ENCODE measurements at places on chromosomes 2 and 18.
A peak's percentile ranks its signal among the peaks of the same experiment; 100 is the strongest.

- no peak for DNase-seq
These were observed 120.0 kb downstream of the FMNL2 start for GRCh38 chr2:152454960-152455359.

DNA sequence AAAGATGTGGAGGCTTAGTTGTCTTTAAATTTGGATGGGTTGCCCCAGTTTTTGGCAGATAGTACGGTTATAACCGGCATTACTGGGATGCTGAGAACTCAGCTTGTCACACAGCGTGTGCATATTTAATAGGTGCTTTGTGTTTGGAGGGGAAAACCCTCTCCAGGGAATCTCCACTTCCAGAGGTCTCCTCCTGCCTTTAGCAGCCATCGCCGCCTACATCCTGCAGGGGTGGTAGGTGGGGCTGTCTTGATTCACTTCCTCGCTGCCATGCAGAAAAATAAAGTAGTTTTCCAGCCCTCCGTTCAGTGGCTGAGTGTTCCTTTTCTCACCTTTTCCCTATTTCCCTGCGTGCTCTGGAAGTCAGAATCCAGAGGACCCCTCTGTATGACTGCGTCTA, 76.4 kb downstream of the ITGB1BP1 start:
- DNase-seq: no peak

- peak; percentile 74 for DNase-seq
These were observed 64.0 kb upstream of the CABLES1 start for GRCh38 chr18:23071285-23071684.

DNA sequence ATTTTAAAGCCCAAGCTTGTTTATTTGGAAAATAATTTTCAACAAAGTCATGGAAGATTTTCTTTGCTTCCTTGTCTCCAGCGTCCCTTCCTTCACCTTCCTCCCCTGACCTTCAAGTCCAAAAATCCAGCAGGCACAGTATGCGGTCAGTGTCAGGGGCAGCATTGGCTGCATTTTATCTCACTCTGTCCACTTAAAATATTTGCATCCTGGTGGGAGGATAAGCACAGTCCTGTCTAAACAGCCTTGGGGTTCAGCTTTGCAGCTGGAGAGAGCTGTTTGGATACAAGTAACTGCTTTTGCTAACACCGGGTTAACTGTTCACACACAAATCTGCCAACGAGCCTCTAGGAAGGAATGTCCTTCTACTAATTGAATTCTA, 318.1 kb downstream of the PDE11A start:
- no peak for DNase-seq

DNA sequence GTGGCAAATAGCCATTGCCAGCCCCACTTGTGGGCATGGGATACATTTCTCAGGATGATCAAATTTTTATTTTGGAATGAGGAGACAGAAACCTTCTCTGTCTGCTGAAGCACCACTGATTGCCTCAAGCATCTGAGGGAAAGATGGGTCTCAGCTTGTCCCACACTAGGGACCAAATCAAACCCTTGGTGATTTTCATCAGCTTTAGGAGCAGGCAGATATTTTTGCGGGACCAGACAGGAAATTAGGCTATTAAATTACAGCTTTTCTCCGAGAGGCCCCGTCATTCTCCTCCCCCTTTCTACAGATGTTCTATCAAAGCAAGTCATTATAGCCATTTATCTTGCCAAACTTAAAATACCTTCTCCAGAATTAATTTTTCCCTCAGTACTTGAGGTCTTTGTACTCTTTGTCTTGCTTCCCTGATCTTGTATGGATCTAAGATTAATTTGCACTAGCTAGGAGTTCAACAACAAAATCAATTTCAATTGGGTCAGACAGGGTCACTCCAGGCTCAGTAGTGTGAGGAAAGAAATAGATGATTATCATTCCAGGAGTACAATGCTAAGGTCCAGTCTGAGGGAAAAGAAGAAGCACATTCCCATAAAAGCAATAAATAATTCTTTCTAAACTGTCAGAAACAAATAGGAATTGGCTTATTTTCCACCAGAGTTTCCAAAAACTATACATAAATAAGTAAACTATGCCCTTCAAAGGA, 818.1 kb upstream of the SOX11 start:
- DNase-seq: no peak

GRCh38 chr2:58571181-58571852, 330.2 kb upstream of the FANCL start:
- DNase-seq: peak; percentile 48

DNA sequence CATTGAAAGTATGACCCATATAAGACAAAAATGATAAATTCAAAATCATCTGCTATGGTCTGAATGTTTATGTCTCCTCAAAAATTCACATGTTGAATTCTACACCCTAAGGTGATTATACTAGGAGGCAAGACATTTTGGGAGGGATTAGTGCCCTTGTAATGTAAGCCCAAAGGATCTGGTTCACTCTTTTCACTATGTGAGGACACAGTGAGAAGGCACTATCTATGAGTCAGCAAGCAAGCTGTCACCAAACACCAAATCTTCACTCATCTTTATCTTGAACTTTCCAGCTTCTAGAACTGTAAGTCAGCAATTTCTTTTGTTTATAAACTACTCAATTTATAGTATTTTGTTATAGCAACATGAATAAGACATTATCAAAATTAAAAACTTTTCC, 284.7 kb upstream of the ZC3H15 start:
- DNase-seq: no peak

DNA sequence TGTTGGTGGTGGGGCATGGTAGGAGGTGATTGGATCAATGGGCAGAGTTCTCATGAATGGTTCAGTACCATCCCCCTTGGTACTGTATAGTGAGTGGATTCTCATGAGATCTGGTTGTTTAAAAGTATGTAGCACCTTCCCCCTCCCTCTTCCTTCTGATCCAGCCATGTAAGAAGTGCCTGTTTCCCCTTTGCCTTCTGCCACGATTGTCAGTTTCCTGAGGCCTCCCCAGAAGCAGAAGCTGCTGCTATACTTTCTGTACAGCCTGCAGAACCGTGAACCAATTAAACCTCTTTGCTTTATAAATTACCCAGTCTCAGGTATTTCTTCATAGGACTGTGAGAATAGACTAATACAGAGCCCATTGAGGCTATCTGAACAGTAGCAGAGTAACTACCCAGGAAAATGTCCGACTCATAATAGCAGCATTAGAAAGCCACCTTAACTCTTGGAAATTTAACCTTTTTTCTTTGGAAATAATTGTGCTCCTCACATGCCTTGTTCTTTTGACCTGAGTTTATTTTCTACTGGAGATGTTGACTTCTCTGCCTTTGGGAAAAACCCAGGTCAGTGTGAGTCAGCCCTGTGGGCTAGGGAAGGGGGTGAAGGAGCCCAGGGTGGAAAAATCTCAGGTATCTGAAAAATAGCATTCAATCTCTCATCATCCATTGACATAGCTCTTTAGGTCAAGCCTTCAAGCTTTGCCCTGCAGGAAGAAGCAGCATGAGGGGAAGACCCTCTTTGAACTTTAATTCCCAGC, 18.1 kb downstream of the CYP1B1 start:
- peak; percentile 65 for DNase-seq

- no peak for DNase-seq
These were observed 44.5 kb downstream of the PKP4 start for GRCh38 chr2:158501301-158501700.

GRCh38 chr2:16035747-16036745, 95.7 kb downstream of the MYCN start:
- no peak for DNase-seq

DNA sequence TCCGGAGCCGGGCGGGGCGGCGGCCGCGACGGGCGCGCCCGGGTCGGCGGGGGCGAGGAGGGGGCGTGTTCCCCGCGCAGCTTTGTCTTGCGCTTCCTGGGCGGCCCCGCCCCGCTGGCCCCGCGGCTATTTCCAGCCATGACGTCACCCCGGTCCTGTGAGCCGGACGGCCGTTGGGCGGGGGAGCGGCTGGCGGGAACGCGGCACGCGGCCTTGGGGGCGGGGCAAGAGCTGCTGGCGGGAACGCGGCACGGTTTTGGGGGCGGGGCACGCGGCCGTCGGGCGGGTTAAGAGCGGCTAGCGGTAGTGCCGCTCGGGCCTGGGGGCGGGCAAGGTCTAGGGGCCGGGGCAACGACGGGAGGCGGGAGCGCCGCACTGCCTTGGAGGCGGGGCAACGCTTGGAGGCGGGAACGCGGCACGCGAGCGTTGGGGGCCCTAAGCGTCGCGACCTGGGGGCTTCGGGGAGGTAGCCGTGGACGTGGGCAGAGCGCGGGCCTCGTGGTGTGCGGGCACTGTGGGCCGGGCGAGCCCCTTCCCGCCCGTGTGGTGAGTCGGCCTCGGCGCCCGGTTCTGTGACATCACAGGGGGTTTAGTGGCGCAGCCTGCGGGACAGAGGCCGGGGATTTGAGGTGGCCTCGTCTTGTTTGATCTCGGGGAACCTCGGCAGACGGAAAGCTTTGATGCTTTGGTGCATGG, 704 bp downstream of the KLF11 start:
- DNase-seq: peak; percentile 100

GRCh38 chr18:6435731-6436130, 21.0 kb upstream of the L3MBTL4 start:
- no peak for DNase-seq

GRCh38 chr2:30756051-30756719, 51.1 kb downstream of the CAPN13 start:
- peak; percentile 14 for DNase-seq

- DNase-seq: peak; percentile 20
These were observed 39.1 kb downstream of the SLC3A1 start for GRCh38 chr2:44314362-44314761.

- DNase-seq: no peak
These were observed 209.2 kb downstream of the MCFD2 start for GRCh38 chr2:46706264-46706983.

GRCh38 chr2:136767030-136767429, 1.7 kb downstream of the THSD7B start:
- DNase-seq: no peak

GRCh38 chr2:126494593-126494992, 161.4 kb upstream of the GYPC start:
- DNase-seq: no peak

DNA sequence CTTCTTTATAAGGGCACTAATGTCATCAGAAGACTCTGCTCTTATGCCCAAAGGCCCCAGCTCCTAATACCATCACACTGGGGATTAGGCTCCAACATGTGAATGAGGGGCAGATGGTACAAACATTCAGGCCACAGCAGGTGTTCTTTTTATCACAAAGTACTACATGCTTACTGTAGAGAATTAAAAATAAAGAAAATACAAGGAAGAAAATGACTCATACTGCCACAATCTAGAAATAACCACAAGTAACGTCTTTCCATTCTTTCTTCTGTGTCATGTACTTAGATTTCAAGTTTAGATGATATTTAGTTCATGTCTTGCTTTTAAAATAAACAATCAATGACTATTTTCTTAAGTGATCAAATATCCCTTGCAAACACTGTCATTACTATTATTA, 100.3 kb upstream of the NEDD4L start:
- no peak for DNase-seq

DNA sequence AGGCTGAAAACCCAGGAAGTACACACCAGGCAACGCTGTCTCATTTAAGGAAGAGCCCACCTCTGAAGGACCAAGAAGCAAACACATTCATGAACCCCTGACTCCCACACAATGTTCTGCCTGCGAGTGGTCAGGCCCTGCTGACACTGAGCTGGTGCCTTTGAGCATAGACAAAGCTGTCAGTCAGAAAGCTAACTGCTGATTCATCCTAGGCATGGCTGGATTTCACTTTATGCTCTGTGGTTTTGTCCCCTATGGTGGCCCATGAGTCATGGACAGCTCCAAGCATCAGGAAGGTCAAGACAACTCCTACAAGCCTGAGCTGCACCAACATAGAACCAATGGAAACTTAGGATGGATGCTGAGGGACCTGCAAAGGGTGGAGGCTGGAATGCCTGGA, 78.9 kb downstream of the UXS1 start:
- DNase-seq: peak; percentile 81

GRCh38 chr2:231621051-231621879, 28.6 kb downstream of the TEX44 start:
- DNase-seq: no peak

DNA sequence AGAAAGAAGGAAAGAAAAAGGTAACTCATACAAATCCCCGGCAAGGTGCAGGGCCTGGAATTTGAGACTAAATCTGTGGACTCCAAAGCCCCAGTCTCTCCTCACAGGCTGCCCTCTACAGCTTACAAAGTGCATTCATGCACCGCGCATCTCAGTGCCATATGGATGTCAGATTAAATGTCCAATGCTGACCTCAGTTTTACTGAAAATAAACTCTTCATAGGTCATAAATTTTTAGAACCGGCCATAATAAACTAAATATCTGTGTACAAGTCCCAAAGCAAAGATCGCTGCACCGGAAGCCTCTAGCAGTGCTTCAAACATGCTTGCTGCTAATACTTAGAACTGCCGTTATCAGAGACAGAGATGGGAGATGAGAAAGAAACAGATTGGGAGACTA, 17.7 kb downstream of the ST6GAL2 start:
- DNase-seq: no peak

All from suppressor macrophage (primary cell).